ENCODE measurements at places on chromosomes 7 and 10. TPM values are rescaled to one million over a fixed set of nuclear protein-coding genes. Genes with fewer than 3 reads are reported as not detected.

DNA sequence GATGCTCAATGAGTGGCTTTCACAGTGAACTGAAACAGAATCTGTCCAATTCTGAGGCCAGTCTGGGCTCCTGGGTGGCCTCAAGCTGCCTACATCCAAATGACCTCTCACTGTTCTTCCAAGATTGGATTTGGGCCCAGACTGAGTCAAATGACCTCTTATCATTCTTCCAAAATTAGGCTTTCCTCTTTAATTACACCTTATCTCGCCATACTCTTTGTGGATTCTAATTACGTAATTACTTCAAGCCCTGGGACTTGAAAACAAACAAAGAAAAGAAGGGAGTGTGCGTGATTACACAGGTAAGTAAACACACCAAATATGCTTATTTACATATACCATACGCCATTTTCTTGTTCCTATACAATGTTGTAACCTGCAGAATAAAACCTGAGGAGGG is 18.8 kb downstream of the SORBS1 start:
- no peak for DNase-seq

DNA sequence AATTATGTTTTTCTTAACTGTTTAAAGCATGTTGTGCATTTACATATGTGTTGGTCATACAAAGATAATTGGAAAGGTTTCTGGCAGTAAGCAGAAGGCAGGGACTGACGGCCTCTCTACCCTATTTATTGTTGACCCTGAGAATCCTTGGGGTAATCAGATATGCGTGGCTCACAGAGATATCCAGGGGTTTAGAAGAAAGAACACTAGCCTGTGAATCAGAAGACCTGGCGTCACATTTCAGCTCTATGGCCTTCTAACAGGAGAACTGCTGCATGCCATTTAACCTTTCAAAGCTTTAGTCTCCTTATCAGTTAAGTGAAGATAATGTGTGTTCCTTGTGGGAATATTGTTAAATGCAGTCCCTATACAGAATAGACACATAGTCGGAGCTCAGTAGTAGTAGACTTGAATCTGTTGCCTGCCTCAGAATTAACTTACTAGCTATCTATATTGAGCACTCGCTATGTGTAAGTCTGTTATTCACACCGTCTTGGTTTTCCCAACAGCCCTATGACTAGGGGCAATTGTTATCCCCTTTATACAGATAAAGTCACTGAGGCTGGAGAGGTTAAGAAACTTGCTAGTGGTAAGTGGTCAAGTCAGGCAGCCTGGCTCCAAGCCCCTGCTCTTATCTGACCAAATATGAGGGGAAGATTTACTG is 129.6 kb upstream of the ANKRD1 start:
- no peak for DNase-seq

DNA sequence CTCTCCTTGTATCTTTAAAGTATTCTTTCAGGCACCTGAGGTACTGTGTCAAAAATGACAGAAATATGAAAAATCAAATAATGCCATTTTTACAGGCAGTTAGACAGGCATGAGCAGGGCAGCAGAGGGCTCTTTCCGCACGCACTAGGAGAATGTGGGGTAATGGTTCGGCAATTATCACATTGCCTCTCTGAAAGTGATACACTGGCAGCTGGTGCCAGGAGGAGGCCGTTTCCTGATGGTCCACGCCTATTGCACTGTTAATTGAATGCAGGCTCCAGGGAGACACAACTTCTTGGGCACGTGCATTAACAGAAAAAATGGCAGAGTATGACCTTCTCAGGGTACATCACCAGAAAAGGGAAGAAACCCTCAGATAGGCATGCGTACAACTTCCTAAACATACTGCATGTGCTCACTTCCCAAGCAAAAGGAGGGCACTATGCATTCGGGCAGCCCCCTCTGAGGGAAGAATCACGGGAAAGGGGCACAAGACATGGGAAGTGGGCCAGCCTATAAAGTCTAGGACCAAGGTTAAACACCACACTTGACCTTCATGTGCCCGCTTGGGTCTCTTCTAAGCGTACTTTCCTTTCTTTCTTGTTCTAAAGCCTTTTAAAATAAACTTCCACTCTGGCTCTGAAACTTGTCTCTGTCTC is 161.7 kb downstream of the TNS3 start:
- DNase-seq = no peak

DNA sequence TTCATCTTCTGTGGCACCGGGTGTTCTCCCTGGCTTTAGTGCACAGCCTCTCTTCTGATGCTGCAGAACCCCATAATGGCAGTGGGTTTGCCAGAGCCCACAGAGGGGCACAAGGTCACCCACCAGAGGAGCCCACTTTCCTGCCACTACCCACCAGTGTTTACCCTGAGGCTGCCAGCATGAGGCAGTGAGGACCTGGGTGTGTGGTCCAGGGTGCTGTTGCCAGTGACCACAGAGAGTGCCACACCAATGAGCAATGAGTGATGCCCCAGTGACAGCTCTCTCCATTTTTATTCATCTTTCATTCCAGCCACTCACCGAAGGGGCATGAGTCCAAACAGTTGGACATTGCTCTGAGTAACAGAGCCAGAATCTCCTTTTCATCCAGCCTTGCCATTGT is 34.8 kb downstream of the MTURN start:
- no peak for DNase-seq

- no peak for DNase-seq
Observed at GRCh38 chr10:31580646-31581045, 261.6 kb downstream of the ZEB1 start.

DNA sequence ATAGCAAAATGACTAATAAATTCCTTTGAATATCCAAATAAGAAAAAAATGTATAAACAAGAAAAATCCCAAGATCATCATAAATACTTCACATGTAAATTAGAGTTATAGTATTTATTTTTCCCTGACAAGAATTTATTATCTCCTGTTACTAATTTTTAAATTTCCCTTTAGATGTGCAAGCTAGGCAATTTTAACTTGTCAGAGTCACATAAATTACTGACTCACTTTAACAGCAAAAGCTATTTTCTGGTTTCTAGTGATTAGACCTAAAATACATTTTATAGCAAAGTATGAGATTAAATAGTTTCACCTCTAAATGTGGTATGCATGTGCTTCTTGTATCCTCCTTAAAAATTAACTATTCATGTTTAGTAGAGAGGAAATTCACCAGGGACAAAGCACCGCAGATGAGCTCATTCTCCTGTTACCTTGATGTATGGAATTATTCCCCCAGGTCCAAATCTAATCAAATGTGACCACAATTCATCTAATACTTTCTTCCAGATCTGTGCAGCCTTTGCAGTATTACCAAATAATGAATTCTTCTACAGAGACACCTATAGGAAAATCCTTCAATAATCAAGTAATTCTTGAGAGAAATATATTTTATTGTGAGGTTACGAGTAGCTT is 621.2 kb downstream of the DNAJB9 start:
- no peak for DNase-seq

DNA sequence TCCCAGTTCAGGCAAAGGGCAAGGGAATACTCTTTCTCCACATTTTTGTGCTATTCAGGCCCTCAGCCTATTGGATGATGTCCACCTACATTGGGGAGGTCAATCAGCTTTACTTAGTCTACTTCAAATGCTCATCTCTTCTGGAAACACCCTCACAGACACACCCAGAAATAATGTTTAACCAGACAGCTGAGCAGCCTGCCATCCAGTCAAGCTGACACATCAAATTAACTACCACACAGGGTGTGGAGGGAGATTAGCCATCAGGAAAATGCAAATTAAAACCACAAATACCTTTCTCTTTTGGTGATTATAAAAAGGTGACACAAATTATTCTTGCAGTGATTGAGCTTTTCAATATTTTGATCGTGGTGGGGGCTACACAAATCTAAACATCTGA is 74.7 kb upstream of the FZD8 start:
- DNase-seq = no peak

DNA sequence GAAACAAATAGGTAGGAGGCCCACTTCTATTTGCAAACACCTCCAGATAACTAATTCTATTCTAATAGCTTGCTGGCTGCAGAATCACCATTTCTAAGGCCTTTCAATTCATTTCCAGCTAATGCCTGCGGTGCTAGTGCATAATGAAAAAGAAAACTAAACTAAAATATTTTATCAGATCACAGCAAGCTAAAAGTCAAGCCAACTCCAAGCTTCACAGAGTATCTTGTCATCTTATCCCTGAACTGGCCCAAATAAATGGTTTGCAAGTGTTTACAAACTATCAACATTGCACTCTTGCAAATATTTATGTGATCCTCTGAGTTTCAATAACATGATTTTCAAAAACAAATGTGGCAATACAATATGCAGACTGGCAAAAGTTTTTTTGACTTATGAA is 166.0 kb downstream of the IPMK start:
- no peak for DNase-seq

DNA sequence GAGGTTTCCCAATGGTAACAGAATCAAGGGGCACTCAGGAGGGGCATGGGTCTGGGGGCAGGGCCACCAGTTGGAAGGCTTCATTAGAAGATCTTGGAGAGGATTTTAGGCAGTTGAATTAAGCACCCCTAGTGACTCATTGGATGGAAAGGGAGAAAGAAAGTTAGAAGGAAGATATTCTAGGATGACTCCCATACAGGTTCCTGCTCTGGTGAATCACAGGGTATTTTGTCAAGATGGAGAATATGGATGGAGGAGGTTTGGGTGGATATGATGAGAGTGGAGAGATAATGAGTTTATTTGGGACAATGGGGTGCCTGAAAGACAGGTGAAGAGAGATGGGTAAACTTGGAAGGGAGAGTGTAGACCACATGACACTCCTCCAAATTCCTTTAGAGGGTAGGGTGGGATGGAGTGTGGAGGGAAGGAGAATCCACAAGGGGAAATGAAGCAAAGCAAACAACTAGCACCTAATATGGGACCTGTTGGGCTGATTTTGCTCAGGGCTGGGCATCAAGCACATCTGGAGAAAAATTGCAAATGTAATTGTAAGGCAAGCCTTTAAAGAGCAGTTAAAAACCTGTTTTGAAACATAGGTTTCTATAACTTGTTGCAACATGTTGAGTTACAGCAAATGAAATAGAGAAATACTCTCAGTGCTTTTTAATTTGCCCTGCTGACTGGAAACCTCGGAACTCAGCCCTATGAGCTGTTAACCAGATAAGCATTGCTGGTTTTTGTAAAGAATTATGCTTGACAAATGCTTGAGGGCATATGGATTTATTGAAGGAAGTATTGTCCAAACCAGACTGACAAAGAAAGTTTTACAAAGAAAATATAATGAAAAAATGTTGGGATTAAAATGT is 2.9 kb upstream of the ENTPD7 start:
- DNase-seq = no peak

- peak; percentile 95 for DNase-seq
Observed at GRCh38 chr10:17562614-17563013, 54.6 kb downstream of the HACD1 start.

GRCh38 chr7:90290244-90291113 is 30.6 kb downstream of the FAM237B start:
- no peak for DNase-seq

GRCh38 chr10:124742413-124743190 is 1.6 kb downstream of the FAM53B start:
- peak; percentile 39 for DNase-seq

DNA sequence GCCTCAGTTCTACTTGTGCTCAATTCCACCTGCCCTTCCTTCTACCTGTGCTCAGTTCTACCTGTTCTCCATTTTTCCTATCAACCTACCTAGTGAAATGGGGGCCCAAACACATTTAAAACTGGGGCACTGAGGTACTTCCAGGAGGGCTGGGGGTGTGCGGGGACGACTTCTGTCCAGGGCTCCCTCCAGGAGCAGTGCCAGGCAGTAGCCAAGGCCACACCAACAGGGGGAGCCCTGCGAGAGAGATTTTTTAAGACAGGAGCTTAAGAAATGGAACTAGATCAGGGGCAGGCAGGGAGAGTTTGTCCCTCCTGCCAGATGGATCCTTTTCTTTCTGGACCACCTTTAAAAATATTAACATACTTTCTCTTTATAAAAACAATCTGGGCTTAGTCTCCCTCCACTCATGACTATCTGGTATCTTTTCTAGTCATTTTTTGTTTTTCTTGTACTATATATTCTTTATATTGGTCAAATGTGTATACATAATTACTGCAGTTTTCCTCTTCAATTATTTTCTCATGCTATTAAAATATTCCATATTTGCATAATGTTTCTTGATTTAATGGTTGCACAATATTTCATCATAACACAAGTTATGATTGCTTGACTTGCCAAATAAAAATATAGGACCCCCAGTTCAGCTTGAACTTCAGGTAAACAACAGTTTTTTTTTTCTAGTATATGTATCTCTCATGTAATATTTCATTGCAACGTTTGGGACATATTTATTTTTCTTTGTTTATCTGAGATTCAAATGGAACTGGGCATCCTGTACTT is 47.3 kb upstream of the INSYN2A start:
- peak; percentile 42 for DNase-seq

DNA sequence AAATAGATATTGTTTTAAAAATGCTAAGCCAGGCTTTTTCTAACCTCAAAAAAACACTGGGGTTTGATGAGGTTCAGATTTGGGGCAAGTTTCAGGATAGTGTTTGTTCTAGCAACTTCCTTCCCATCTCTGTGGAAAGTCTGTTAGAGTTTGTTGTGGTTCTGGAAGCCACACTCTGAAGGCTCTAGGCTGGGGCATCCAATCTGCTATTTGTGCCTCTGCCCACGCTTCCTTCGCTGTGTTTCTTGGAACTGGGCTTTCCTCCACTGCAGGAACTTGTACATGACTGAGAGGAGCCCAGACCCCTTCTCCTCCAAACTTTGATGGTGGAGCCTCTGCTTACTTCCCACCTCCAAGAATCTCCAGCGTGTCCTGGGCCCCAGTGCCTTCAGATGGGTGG is 108.5 kb upstream of the SLC25A13 start:
- DNase-seq = no peak

- no peak for DNase-seq
Observed at GRCh38 chr7:101170617-101171441, 5.5 kb upstream of the VGF start.

DNA sequence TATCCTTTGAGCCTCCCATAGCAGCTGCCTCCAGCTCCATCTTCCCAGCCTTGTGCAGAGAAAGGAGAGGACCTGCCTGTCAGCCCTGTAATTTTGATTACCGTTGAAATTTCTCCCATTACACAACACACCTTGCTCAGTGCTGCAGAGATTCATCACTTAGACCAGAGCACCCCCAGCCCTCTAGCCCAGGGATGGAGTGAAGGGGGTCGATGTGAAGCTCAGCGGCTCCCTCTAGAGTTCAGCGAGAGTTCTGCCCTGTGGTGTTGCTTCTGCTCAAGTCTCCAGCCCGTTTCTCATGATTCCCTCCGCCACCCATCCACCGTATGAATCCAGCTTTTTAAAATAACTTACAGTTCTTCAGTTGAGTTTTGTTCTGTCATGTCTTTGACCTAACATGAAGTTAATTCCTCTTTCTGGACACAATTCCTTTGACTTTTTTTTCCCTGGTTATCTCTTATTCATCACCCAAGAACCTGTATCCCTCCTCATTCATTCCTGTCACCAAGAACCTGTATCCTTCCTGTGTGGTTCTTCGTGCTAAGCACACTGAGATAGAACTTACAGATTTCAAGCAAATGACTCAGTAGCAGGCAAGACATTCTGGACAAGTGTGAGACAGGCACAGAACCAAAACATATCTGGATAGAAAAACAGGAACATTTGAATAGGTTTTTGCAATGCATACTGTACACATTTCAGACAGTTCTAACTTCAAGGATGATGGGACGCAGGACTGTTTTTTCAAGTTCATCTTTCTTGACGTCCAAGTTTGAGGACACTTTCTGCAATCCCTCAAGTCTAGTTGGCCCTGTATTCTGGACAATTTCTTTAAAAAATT is 35.0 kb upstream of the ZNF32 start:
- DNase-seq = no peak

- DNase-seq = no peak
Observed at GRCh38 chr10:7315906-7316305, 94.9 kb downstream of the SFMBT2 start.

PON1 gene
- not detected for total RNA-seq

C7orf33 gene
- total RNA-seq = not detected

GPR141 gene
- under 0.01 TPM for total RNA-seq

INHBA gene
- total RNA-seq = 4.1 TPM

Measured in fibroblast of lung (primary cell).